Aortic smooth muscle cell (primary cell): ENCODE measurements at places on chromosomes 5 and 9. TPM values are rescaled to one million over a fixed set of nuclear protein-coding genes. Genes with fewer than 3 reads are reported as not detected.

IRX2 gene
- 0.62 and 3.7 TPM in 2 replicates for total RNA-seq

SLC25A48 gene
- total RNA-seq: not detected in 2 replicates

NUDT12 gene
- total RNA-seq: 14.1 and 15.6 TPM in 2 replicates

TBC1D2 gene
- 9.0 and 10.2 TPM in 2 replicates for total RNA-seq

PCDHA8 gene
- total RNA-seq: 0.06 TPM in 1 of 2 replicates, not detected in the other

CKMT2 gene
- 2.8 and 4.0 TPM in 2 replicates for total RNA-seq

TMEM245 gene
- 48.4 and 50.2 TPM in 2 replicates for total RNA-seq

C6 gene
- total RNA-seq: not detected in 2 replicates

PLPP7 gene
- 15.0 and 16.9 TPM in 2 replicates for total RNA-seq

OBP2B gene
- total RNA-seq: not detected in 2 replicates

FOXD1 gene
- 0.44 and 0.92 TPM in 2 replicates for total RNA-seq

ZNF366 gene
- total RNA-seq: under 0.01 and 0.06 TPM in 2 replicates

HACD4 gene
- total RNA-seq: 1.2 and 1.7 TPM in 2 replicates

GPRIN1 gene
- total RNA-seq: 2.4 and 3.2 TPM in 2 replicates

RNF180 gene
- 6.1 and 8.2 TPM in 2 replicates for total RNA-seq

PCDHB2 gene
- total RNA-seq: 1.7 and 3.8 TPM in 2 replicates
